A549 treated with dexamethasone at 1 μM for 4 hours (cell line): ENCODE measurements at places on chromosomes 6 and 20. TPM values are rescaled to one million over a fixed set of nuclear protein-coding genes. Genes with fewer than 3 reads are reported as not detected.

C20orf141 gene
- total RNA-seq: 0.33 to 0.43 TPM (median 0.39 TPM) in 3 of 5 replicates, not detected in the others

ERVFRD-1 gene
- not detected in 5 replicates for total RNA-seq

FAM110A gene
- total RNA-seq: 5.1 to 10.5 TPM (median 10.0 TPM) in 5 replicates

GMNN gene
- total RNA-seq: 56.2 to 72.1 TPM (median 61.6 TPM) in 5 replicates

IL17F gene
- not detected in 5 replicates for total RNA-seq

SDCBP2 gene
- 1.4 to 2.2 TPM (median 1.6 TPM) in 5 replicates for total RNA-seq

PTK7 gene
- total RNA-seq: 4.0 to 5.0 TPM (median 4.4 TPM) in 5 replicates

CNR1 gene
- 1.2 to 2.0 TPM (median 1.7 TPM) in 5 replicates for total RNA-seq

MYMX gene
- not detected in 5 replicates for total RNA-seq

TRIM31 gene
- total RNA-seq: 0.69 to 0.76 TPM (median 0.70 TPM) in 5 replicates
